Stimulated activated CD4-positive, alpha-beta T cell treated with anti-CD3 and anti-CD28 coated beads, Interleukin-12 subunit alpha, Interleukin-12 subunit beta, amount 100 ng/mL, for 24 hours (primary cell): ENCODE measurements at places on chromosomes 7 and 10.

GRCh38 chr10:97025613-97026242 lies 160.0 kb downstream of the SLIT1 start:
- peak; percentile 14 for DNase-seq

- no peak for DNase-seq
These were observed 385.0 kb downstream of the DPP6 start for GRCh38 chr7:154437234-154437633.

DNA sequence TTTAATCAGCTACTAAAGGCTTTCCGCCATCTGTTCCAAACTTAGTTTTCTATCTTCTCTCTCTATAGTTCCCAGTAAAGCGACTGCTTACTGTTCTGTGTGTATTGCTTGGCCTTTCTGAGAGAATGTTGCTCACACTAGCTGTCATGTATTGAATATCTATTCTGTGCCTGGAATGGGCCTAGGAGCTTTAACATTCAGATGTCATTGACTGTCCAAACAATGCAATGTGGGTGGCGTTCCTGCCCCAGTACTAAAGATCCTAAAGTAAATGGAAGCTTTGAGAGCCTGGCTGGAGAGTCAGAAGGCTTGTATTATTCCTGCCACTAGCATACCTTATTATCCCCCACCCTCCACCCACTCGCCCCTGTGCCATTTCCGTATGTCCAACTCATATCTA lies 163.5 kb downstream of the SDHAF3 start:
- no peak for DNase-seq

GRCh38 chr10:72079356-72079755 lies 9.0 kb downstream of the SPOCK2 start:
- DNase-seq: no peak

DNA sequence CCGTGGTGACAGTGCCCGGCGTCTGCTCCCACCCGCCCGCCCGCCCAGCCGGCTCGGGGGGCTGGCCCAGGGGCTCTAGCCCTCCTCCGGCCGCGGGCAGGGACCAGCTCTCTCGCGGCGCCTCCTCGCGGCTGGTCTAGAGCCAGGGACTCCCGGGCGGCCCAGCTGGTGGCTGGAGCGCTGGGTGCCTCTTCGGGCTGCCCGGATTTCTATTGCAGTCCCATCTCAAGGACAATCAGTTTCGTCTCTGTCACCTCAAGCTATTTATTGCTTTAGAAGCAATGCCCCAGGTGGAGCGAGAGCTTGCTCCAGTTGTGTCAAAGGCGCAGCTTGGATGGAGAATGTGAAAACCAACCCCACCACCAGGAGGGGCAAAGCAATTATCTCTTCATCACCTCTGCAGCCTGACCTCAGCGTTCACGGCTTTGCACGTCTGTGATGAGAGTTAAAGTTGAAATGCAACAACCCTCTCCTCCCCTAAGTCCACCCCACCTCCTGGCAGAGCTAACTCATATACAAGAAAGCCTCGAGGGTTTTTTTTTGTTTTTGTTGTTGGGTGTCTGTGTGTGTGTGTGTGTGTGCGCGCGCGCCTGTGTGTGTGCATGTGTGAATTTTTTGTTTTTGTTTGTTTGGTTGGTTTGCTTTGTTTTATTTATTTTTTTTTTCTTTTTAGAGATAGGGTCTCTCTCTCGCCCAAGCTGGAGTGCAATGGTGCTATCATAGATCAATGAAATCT lies at the start of gene ITGA8:
Gene ITGA8, minus strand, starts transcription at position 24 of the 736 bp plus-strand sequence. CDS start 151 bp downstream, outside the sequence.
- no peak for DNase-seq

- DNase-seq: no peak
These were observed 599.0 kb downstream of the TNS3 start for GRCh38 chr7:46982928-46983327.

DNA sequence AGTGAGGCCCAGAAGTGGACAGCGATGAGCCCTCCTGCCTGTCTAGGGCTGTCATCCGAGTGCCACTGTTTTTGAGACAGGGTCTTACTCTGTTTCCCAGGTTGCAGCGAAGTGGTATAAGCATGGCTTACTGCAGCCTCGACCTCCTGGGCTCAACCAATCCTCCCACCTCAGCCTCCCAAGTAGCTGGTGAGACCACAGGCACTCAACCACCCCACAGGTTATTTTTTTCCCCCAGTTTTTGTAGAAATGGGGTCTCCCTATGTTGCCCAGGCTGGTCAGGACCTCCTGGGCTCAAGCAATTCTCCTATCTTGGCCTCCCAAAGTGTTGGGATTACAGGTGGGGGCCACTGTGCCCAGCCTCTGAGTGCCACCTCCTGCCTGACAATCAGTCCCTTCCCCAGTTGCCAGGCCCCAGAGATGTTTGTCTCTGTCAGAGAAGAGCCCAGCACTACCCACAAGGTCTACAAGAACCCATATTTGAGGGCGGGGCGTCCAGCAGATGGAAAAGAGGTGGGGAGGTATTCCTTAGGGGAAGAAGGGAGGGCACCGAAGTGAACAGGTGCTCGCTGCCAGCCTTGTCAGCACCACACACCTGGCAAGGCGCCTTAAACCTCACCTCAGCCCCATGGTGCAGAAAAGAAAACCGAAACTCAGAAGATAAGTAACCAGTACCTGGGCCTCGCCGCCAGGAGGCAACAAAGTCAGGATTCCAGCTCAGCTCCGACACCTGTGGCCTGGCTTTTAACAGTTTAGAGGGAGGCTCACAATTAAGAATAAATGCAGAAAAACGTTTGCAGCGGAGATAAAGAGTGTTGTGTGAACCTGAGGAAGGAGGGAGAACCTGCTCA lies 77.4 kb upstream of the ANLN start:
- no peak for DNase-seq

DNA sequence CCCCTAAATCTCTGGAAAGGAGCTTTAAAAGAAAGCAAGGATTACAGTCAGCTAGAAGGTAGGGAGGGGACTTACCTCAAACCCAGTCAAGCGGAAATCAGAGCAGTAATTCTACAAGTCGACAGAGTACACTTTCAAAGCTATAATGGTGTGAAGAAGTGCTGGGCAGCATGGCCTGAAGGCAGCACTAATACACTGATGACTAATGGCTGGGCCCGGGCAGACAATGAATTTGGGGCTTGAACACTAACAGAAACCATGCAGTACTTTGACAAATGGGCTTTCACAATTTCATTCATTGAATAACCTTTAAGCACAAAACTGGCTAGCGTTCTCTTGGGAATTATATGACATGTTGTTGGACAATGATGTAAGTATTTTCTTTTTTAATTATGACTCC lies 4.7 kb downstream of the GLI3 start:
- DNase-seq: no peak

- no peak for DNase-seq
These were observed 251.0 kb upstream of the NPSR1 start for GRCh38 chr7:34406848-34407530.

GRCh38 chr10:3354174-3354900 lies 181.8 kb upstream of the PITRM1 start:
- no peak for DNase-seq

DNA sequence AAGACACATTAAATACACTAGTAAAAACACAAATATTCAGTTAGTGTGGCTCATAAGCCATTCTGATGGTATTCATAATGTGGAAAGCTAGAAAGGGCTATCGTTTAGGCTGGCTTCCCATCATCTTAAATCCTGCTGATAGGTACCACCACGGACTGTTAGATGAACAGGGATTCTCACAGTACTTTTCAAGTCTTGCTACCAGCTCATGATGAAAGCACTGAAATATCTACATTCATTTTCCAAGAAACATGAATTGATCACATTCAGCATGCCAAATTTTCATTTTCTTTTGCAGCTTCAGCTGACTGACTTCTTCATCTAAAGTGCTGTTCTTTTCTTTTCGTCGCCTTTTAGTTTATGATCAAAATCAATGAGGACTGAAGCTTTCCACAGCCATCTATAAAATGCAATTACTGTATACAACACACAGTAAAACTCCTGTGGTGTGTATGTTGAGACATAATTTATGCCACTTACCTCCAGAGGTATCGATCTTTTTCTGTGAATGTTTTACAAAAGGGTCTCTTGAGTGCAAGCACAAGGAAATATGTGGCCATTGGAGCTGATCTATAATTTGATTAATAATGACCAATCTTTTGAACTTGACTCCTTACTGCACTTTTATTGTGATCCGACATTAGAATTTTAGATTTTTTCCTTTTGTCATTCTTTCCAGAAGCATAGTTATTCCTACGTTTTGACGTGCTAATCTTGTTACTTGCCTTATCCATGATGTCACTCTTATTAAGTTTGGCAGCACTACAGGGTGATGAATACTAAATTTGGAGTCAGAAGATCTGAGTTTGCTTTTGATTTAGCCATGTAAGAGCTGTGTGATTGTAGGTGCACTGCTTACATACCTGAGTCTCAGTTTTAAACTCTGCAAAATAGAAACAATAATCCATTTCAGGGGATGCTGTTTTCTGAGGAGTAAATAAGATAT lies 58.4 kb downstream of the NXPH1 start:
- no peak for DNase-seq

DNA sequence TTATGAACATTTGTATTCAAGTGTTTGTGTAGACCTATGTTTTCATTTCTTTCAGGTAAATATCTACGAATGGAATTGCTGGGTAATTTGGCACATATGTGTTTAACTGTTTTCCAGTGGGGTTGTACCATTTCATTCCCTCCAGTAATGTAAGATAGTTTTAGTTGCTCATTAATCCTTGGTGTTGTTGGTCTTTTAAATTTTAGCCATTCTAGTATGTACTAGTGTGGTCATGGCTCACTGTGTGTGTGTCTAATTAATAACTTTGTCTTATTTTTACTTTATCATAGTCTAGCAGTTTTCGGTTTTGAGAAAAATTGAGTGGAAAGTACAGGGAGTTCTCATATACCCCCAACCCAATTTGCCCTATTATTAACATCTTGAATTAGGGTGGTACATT lies 278.8 kb downstream of the CAMK1D start:
- no peak for DNase-seq
